Activated naive CD4-positive, alpha-beta T cell treated with anti-CD3 and anti-CD28 coated beads, Interleukin-2, amount 10 ng/mL, durations not matched to agents 7 days and 5 days (primary cell): ENCODE measurements at places on chromosomes 2 and 18.

GRCh38 chr2:161352719-161353118 lies 44.5 kb downstream of the PSMD14 start:
- no peak overlapping the region for H3K4me3 ChIP-seq
- H3K27ac ChIP-seq = no peak overlapping the region
- peaks cover 16% of the 10 kb centered on the region for H3K36me3 ChIP-seq
- no peaks in the 10 kb centered on the region for H3K4me1 ChIP-seq

- peak overlapping the region; percentile 98 for H3K27ac ChIP-seq
- H3K4me1 ChIP-seq = peaks cover 51% of the 10 kb centered on the region
- peaks cover 42% of the 10 kb centered on the region for H3K36me3 ChIP-seq
- peak; percentile 75 for DNase-seq
- peak overlapping the region; percentile 100 for H3K4me3 ChIP-seq
These were observed 617 bp downstream of the CCDC142 start for GRCh38 chr2:74481961-74482800.

- DNase-seq = no peak
- no peaks in the 10 kb centered on the region for H3K27me3 ChIP-seq
- H3K36me3 ChIP-seq = peaks cover 73% of the 10 kb centered on the region
- no peak overlapping the region for H3K4me3 ChIP-seq
- H3K27ac ChIP-seq = no peak overlapping the region
- peaks cover 34% of the 10 kb centered on the region for H3K4me1 ChIP-seq
These were observed 16.9 kb downstream of the ZAP70 start for GRCh38 chr2:97730245-97730644.

- peaks cover 18% of the 10 kb centered on the region for H3K36me3 ChIP-seq
- no peak overlapping the region for H3K27ac ChIP-seq
- peaks cover 54% of the 10 kb centered on the region for H3K27me3 ChIP-seq
- H3K4me3 ChIP-seq = no peak overlapping the region
- peaks cover 6% of the 10 kb centered on the region for H3K4me1 ChIP-seq
- DNase-seq = no peak
These were observed 2.4 kb downstream of the ALKAL2 start for GRCh38 chr2:285531-285930.

- H3K4me3 ChIP-seq = no peak overlapping the region
- H3K27ac ChIP-seq = no peak overlapping the region
- H3K36me3 ChIP-seq = peaks cover 3% of the 10 kb centered on the region
- peaks cover 22% of the 10 kb centered on the region for H3K27me3 ChIP-seq
These were observed 17.5 kb downstream of the GPR55 start for GRCh38 chr2:230907361-230908091.

DNA sequence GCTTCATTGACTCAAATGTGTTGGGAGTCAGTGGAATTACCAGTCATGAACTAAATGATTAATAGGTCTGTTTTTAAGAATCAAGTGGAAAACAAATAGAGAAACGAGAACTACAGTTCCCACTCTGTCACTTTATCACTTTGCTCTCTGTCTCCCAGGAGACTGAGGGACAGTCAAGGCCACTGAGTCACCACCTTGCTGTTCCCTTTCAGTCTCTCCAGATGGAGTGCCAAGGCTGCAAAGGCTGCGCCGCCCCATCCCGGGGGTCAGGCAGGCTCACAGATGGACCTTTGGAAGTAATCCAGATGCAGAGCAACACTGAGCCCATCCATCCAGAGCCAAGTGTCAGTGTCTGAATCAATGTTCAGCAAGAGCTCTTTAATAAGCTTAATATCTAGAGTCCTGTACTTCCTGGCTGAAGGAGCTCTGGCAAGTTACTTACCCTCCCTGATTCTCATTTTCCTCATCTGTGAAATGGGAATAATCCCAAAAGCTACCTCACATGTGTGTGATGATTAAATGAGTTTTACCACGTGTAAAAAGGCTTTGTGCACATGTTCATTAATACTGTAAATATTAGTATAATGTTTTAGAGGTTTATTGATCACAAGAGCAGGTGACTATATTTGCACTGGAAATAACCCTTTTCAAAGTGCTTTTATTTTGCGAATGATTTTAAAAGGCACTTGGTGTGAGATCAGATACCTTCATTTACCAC lies 43.0 kb upstream of the EFEMP1 start:
- no peak for DNase-seq
- no peak overlapping the region for H3K27ac ChIP-seq
- H3K4me1 ChIP-seq = no peaks in the 10 kb centered on the region
- H3K36me3 ChIP-seq = no peaks in the 10 kb centered on the region
- no peak overlapping the region for H3K4me3 ChIP-seq

GRCh38 chr2:84888401-84889276 lies 7.8 kb upstream of the TRABD2A start:
- no peaks in the 10 kb centered on the region for H3K27me3 ChIP-seq
- peak overlapping the region; percentile 49 for H3K4me3 ChIP-seq
- H3K4me1 ChIP-seq = peaks cover 70% of the 10 kb centered on the region
- DNase-seq = peak; percentile 72
- H3K36me3 ChIP-seq = no peaks in the 10 kb centered on the region

DNA sequence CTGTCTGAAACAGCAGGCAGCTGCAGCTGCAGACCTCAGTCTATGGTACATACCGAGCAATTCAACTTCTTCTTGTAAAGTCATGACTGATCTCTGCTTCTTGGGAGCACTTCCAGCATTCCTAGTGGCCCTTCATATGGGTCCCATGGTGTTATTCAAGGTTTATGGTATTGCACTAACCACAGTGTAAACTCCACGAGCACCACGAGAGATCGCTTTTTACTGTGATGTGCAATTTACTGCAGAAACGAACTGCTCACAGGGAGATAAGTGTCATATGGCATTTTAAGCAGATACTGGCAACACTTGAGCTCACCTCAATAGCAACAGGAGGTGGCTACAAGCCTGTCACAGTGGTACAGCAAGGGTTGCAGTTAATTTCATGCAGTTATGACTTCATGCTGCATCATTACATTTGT lies 38.6 kb upstream of the SH3BP4 start:
- H3K27me3 ChIP-seq = peaks cover 4% of the 10 kb centered on the region
- no peak overlapping the region for H3K4me3 ChIP-seq
- no peaks in the 10 kb centered on the region for H3K4me1 ChIP-seq
- H3K27ac ChIP-seq = no peak overlapping the region

- H3K4me1 ChIP-seq = peaks cover 36% of the 10 kb centered on the region
- H3K4me3 ChIP-seq = peak overlapping the region; percentile 41
- DNase-seq = no peak
- no peaks in the 10 kb centered on the region for H3K36me3 ChIP-seq
- peak overlapping the region; percentile 65 for H3K27ac ChIP-seq
These were observed 12.0 kb downstream of the CATIP start for GRCh38 chr2:218368621-218369153.

- H3K4me1 ChIP-seq = peaks cover 16% of the 10 kb centered on the region
- no peak overlapping the region for H3K4me3 ChIP-seq
- H3K36me3 ChIP-seq = no peaks in the 10 kb centered on the region
- peak; percentile 61 for DNase-seq
- peaks cover 16% of the 10 kb centered on the region for H3K27me3 ChIP-seq
- no peak overlapping the region for H3K27ac ChIP-seq
These were observed 61.0 kb downstream of the TMEM163 start for GRCh38 chr2:134657650-134658250.

DNA sequence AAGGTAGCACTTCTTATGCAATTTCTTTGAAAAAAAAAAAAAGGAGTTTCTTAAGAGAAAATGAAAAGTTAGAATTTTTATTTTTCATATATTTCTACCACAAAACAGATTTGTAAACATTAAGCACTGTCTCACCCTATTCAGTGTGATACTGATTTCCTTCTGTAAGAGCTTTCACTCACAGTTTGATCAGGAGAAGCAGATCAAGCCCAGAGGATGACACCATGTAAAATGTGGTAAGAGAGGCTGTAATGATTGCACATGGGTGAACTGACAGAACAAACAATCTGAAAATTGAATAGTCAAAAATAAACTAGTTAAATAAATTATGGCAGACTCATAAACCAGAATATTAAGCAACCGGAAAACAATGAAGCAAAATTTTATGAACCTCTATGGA lies 54.5 kb downstream of the MEMO1 start:
- no peak for DNase-seq
- H3K4me1 ChIP-seq = peaks cover 37% of the 10 kb centered on the region
- peaks cover 15% of the 10 kb centered on the region for H3K36me3 ChIP-seq
- H3K4me3 ChIP-seq = no peak overlapping the region

- no peak overlapping the region for H3K4me3 ChIP-seq
- H3K4me1 ChIP-seq = no peaks in the 10 kb centered on the region
- no peaks in the 10 kb centered on the region for H3K36me3 ChIP-seq
- no peak overlapping the region for H3K27ac ChIP-seq
- no peaks in the 10 kb centered on the region for H3K27me3 ChIP-seq
These were observed 552.5 kb upstream of the SALL3 start for GRCh38 chr18:78427081-78427480.

GRCh38 chr2:148935791-148936190 lies 60.8 kb downstream of the KIF5C start:
- H3K27me3 ChIP-seq = no peaks in the 10 kb centered on the region
- no peak overlapping the region for H3K27ac ChIP-seq
- no peak for DNase-seq
- H3K4me1 ChIP-seq = no peaks in the 10 kb centered on the region
- no peaks in the 10 kb centered on the region for H3K36me3 ChIP-seq

GRCh38 chr2:67374949-67375348 lies 22.2 kb upstream of the ETAA1 start:
- no peak for DNase-seq
- no peak overlapping the region for H3K27ac ChIP-seq
- no peaks in the 10 kb centered on the region for H3K36me3 ChIP-seq
- H3K4me1 ChIP-seq = no peaks in the 10 kb centered on the region
